Esophagus squamous epithelium (tissue), 5 donors: ENCODE measurements at places on chromosomes 5 and 9.

GRCh38 chr9:115442054-115442453 lies 324.1 kb upstream of the TNC start:
- DNase-seq = no peak

DNA sequence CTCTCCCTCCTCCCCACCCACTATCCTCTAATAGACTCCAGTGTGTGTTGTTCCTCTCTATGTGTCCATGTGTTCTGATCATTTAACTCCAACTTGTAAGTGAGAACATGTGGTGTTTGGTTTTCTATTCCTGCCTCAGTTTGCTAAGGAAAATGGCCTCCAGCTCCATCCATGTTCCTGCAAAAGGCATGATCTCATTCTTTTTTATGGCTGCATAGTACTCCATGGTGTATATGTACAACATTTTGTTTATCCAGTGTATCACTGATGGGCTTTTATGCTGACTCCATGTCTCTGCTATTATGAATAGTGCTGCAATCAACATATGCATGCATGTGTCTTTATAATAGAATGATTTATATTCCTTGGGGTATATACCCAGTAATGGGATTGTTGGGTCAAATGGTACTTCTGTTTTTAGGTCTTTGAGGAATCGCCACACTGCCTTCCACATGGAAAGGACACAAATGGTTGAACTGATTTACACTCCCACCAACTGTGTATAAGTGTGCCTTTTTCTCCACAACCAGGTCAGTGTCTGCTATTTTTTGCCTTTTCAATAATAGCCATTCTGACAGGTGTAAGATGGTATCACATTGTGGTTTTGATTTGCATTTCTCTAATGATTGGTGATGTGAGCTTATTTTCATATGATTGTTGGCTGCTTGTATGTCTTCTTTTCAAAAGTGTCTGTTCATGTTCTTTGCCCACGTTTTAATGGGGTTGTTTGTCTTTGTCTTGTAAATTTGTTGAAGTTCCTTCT lies 96.5 kb upstream of the DAB2 start:
- DNase-seq = no peak

- no peak for DNase-seq
Measured at GRCh38 chr9:129125478-129125877, 14.3 kb downstream of the PTPA start.

- no peak for DNase-seq
Measured at GRCh38 chr5:107997338-107997980, 326.7 kb upstream of the EFNA5 start.

DNA sequence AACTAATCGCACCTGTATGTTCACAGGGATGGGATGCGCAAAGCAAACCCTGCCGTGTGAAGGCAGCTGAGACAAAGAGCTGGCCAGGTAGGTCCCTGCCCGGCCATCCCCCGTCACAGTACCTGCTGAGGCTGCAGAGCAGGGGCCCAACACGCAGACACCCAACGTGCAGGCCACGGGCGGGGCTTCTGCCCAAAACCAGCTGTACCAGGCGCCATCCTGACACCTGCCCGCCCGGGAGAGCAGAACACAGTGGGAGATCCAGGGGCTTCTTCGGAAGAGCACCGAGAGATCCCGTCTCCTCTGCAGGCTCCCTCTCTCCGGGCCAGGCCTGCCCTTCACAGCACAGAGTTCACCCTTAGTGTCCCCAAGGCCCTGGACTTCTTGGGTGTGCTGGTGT lies 28.4 kb downstream of the ABO start:
- DNase-seq = no peak

DNA sequence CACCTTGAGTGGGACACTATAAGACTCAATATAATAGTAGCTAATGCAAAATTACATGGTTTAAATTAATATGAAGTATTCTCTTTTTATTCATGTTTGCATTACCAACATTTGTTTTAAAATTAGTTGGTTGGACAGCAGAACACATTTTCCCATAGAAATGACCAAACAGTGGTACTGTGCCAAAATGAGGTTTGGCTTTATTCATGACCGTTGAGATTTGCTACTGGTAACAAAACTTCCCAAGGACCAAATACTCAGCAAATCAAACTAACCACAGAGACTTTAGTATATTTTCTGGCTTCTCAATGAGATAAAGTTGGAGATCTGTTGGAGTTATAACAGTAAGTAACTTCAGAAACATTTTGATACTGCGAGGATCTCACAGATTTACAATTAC lies 637.8 kb upstream of the MEF2C start:
- no peak for DNase-seq

- no peak for DNase-seq
Measured at GRCh38 chr9:133055788-133056420, 5.9 kb upstream of the CEL start.

GRCh38 chr9:104092875-104093600 lies 1.1 kb upstream of the SMC2 start:
- DNase-seq = no peak

DNA sequence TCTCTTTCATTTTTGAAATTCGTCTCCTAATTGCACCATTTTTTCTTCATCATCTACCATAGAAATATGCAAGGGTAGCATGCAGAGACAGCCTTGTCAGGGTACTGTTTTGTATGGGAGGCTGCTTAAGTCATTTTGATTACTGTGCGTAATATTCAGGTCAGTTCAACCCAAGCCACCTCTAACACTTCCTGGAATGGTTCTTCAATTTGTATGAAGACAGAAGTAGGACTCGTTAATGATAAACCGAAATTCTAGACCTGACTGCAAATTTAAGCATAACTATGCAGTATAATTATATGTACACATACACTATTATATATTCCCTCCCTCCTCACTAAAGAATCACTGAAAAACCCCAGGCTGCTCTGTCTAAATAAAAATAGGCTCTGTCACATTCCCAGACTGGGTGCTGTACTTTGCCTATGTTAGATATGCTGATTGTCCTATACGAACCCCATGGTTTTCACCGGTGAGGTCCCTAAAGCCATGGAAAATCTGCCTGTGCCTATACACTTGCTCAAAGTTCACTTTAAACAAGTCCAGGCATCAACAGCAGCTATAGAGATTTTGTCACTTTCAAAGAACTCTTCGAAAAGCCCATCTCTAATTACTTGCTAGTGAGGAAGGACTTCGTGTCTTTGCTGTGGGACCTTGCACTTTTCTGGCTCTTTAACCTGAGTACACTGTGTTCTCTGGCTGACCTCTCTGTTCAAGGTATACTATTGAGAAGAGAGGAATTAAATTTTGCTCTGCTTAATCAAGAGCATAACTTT lies 352.1 kb upstream of the CD180 start:
- no peak for DNase-seq

DNA sequence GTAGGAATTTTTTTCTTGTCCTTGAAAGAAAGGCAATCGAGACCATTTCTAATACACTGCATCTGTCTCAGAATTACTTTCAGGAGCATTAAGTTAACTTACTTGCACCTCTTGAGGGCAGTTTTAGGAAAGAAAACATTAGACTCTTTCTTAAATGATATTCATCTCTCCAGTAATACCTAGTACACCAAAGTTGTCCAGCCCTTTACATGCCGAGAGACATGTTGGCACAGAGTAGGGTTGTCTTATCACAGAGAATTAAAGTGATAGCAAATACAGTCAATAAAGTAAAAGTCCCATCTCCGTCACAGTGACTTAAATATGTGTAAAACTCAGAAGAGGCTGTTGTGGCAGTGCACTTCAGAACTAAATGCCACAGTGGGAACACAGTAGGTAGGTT lies 154.3 kb upstream of the KCNN2 start:
- no peak for DNase-seq

DNA sequence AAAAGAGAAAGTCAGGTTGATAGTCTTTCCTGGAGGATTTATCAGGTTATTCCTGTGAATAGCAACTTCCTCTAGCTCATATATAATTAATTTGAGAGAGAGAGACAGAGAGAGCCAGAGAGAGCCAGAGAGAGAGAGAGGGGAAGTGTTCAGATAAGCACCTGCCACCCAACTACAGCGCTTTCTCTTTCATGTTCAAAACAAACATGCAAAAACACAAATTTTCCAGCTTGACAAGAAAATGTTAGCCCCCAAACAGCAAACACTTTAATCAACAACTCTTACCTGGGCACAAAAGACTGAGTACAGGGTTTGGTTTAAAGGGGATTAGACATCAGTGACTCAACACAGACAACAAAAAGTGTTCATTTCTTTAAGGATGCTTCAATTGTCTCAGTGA lies 61.7 kb upstream of the PLPP6 start:
- DNase-seq = no peak

DNA sequence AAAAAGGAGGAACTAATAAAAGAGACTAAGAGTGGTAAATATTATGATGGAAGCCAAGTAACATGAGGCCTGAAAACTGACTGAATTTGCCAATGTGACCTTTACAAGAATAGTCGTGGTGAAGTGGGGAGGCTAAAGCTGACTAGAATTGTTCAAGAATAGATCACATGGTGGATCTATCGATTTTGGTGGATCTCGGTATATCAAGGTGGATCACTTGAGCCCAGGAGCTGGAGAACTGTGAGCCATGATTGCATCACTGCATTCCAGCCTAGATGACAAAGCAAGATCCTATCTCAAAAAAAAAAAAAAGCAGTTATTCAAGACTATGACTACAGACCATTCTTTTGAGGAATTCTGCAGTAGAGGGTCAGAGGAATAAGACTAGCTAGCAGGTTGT lies 15.1 kb downstream of the ERMP1 start:
- DNase-seq = no peak

- no peak for DNase-seq
Measured at GRCh38 chr5:124057724-124058231, 545.8 kb downstream of the CSNK1G3 start.

GRCh38 chr5:180591311-180591887 lies at the start of gene SCGB3A1:
TSS of gene SCGB3A1 (minus strand) at chr5:180591499. CDS start at chr5:180591462, 37 bp downstream.
- no peak for DNase-seq

DNA sequence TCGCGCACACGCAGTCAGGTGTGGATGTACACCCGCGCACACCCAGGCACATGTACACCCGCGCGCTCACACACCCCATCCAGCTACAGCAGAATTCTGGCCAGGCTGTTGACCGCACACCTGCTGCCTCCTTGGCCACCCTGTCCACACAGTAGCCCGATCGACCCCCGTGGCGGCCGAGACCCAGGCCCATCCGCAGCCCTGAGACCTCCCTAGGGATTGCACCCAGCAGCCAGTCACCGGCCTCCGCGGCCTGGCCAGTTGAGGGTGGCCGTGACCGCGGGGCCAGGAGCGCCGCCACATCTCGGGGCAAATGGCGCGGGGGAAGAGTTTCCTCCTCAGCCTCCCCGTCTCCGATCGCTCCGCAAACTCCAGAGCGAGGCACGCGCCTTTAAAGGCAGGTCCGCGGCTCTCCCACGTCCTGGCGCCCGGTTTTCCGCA lies 774 bp upstream of the ADAMTS16 start:
- DNase-seq = no peak

GRCh38 chr5:179607160-179607931 lies 16.1 kb downstream of the HNRNPH1 start:
- no peak for DNase-seq

- DNase-seq = no peak
Measured at GRCh38 chr5:73496984-73497457, 1.2 kb upstream of the BTF3 start.

GRCh38 chr5:142107736-142108431 lies 695 bp upstream of the NDFIP1 start:
- no peak for DNase-seq

- no peak for DNase-seq
Measured at GRCh38 chr5:37080697-37081096, 168.5 kb downstream of the CPLANE1 start.

- DNase-seq = no peak
Measured at GRCh38 chr5:89268460-89268859, 385.5 kb upstream of the MEF2C start.

GRCh38 chr5:96064877-96065276 lies 103.2 kb upstream of the ELL2 start:
- DNase-seq = no peak

GRCh38 chr5:127330116-127330515 lies 39.5 kb downstream of the MEGF10 start:
- no peak for DNase-seq

DNA sequence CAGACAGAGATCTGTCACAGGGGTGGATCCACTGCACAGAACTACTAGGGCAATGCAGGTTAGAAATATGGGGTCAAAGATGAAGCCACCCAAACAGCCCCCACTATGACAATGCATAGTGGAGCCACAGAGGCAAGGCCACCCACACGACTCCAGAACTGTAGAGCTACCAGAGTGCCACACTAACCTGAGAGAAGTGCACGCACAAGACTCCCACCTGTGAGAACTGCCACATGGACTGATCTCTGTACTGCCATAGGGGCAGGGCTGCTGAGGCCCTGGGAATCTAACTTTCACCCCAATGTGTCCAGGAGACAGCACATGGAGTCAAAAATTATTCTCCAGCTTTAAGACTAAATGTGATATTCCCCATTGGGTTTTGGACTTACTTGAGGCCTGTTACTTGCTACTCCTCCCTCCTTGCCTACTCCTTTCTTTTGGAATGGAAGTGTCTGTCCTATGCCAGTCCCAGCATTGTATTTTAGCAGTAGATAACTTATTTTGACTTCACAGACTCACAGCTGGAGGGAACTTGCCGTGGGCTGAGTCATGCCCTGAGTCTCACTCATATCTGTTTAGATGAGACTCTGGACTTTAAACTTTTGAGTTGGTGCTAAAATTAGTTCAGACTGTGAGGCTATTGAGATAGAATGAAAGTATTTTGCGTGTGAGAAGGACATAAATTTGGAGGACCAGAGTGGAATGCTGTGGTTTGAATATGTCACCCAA lies 853.3 kb downstream of the MAT2B start:
- DNase-seq = no peak

DNA sequence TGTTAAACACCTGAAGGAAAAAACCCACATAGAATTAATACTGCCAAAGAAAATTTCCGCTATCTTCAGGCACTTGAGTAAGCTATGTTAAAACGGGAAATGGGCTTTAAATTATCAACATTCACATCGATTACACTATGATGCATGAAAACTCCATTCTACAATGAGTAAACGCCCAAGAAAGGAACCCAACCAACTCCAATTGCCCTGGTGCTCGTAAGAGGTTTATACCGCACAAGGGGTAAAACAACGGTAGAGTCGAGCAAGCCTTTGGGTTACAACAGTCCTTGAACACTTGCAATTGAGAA lies 1.0 kb downstream of the AGTPBP1 start:
- DNase-seq = no peak

DNA sequence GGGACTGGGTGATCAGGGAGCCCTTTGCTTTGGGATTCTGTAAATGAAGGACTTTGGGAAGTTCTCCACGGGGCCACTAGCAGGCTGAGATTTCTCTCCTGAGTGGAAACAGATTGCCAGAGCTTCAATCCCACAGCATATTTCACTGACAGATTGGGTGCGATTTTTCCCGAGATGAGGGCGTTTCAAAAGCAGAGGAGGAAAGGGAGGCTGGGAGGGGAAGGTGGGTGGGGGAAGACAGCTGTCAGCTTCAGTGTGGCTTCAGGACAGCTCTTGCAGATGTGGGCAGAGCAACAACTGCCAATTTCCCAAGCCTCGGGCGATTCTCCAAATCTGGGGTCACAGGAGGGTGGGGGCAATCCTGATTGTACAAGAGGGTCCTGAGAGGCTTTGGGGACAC lies 258.5 kb upstream of the ADRA1B start:
- DNase-seq = no peak
